ENCODE measurements at places on chromosomes 4 and X. TPM values are rescaled to one million over a fixed set of nuclear protein-coding genes. Genes with fewer than 3 reads are reported as not detected.
A peak's percentile ranks its signal among the peaks of the same experiment; 100 is the strongest.

The UGT2A1 gene
- total RNA-seq: not detected

The PCYT1B gene
- total RNA-seq: not detected

The POF1B gene
- 0.14 TPM for total RNA-seq

The TMPRSS11B gene
- not detected for total RNA-seq

- DNase-seq: no peak
These were observed 29.8 kb downstream of the SAGE1 start for GRCh38 chrX:135923353-135923752.

DNA sequence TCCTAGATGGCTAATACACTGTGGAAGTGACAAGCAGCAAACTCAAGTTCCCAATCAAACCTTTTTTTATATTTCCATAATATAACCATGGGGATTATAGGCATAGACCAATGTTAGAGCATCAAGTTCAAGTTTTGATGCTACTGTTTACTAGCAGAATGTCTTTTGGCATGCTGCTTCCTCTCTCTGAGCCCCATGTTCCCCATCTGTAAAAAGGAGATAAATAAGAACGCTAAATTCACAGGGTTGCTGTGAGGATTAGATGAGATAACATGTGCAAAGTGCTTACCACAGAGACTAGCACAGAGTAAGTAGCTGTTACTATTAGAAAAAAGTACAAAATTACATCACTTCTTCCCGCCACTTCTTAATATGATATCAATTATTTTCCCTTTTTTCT lies 18.0 kb downstream of the MBNL3 start:
- no peak for DNase-seq

GRCh38 chr4:164725066-164725465 lies 28.9 kb upstream of the SMIM31 start:
- peak; percentile 26 for DNase-seq

DNA sequence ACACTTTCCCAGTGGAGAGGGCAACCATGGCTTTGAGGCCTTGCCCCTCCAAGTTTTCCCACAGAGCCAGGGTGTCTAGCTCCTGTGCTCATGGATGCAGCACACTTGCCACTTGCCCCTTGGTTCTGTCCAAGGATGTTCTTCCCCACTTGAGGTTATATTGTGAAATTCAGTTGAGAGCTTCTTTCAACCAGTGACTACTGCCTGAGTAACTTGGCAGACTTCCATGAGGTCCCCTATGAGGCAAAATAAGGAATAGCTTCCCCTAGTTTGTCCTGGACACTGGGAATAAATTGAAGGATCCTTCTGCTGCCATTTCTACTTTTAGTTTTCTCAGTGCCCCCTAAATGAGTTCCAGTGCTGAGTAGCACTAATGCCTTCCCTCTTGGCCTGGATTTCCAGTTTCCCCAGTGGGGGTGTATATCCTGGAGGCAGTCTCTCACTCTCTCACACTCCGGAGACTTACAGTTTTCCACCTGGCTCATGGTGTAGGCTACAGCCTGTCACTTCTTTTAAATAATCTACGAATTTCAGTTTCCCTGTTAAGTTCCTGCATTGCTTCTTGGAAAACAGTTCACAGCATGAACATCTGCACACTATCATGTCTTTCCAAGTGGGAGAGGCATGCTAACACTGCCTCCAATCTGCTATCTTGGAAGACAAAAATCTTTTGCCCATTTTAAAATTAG lies 36.4 kb upstream of the ADH4 start:
- peak; percentile 63 for DNase-seq

DNA sequence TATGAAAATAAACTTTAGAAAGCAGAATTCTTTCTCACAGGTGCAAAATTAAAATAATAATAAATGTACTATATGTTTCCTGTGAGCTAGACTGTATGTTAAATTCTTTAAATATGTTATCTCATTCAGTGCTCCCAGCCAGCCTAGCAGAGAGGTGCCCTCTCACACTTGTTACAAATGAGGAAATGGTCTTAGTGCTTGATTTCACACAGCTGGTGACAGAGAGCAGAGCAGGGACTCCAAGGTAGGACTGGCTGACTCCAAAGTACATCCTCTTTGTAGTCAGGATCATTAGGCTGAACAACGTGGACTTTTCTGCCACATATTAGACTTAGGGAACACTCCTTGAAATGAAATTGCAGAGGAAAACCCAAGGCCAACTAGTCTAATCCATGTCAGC lies 72.0 kb upstream of the HHIP start:
- no peak for DNase-seq

DNA sequence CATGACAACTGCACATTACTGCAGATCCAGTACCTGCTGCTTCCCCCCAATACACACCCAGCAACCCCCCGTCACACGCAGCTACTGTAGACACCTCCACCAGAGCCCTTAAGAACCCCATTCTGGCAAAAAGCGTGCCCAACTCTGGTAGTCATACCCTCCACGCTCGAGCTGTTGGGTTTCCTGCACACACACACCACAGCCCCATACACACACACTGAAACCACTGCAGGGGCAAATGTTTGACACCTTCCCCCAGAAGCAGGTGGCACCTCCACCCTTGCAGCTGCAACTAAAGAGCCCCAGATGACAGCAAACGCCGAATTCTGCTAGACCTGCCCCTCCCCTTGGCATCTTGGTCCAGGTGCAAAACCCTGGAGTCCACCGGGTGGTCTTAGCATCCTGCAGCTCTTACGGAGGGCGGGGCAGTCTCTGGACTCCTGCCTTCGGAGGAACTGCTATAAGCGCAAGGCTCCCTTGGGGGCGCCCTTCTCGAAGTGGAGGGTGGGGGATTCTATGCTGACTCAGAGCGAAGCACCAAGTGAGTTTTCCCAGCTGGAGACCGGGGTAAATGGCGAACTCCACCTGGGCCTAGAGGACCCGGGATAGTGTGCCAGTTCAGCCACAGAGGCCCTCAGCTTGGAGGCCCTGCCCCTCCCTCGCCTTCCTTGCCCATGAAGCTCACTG lies 1.5 kb downstream of the FRMPD3 start:
- DNase-seq: no peak

GRCh38 chrX:107684956-107685385 lies 56.7 kb downstream of the PRPS1 start:
- peak; percentile 74 for DNase-seq

DNA sequence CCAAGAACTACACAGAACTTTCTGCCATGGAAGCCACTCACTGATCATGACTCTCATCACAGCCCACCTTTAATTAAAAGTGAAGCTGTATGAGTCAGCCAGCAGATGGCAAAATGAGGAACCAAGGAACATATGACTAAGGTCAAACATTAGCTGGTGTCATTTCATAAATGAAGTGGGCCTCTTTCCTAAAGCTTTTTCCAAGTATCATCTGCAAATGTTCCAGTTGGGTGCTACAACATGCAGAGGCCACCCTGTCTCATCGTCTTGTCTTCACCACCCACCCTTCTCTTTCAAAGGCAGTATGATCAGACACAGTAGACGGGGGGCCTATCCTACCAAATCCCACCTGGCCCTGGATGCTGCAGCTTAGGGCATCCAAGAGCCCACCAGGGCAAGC lies 9.2 kb upstream of the EOLA1 start:
- no peak for DNase-seq

GRCh38 chrX:11504234-11504633 lies 161.5 kb downstream of the ARHGAP6 start:
- no peak for DNase-seq

DNA sequence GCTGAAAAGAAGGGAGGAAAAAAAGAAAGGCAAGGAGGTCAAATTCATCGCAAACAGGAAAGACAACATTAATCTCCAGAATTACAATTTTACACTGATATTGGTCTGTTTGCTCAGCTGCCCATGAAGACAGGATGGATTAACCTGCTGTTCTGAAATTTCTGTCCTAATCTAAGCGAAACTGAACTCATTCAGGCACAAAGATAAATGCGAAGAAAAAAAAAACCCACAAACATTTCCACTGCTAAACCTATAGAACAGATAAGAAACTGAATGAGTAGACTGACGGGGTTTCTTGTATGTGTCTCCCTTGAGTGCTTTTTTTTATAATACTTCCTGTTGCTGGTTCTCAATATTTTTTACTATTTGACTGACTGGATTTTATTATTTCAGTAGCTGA lies 251.8 kb upstream of the FTHL17 start:
- no peak for DNase-seq

DNA sequence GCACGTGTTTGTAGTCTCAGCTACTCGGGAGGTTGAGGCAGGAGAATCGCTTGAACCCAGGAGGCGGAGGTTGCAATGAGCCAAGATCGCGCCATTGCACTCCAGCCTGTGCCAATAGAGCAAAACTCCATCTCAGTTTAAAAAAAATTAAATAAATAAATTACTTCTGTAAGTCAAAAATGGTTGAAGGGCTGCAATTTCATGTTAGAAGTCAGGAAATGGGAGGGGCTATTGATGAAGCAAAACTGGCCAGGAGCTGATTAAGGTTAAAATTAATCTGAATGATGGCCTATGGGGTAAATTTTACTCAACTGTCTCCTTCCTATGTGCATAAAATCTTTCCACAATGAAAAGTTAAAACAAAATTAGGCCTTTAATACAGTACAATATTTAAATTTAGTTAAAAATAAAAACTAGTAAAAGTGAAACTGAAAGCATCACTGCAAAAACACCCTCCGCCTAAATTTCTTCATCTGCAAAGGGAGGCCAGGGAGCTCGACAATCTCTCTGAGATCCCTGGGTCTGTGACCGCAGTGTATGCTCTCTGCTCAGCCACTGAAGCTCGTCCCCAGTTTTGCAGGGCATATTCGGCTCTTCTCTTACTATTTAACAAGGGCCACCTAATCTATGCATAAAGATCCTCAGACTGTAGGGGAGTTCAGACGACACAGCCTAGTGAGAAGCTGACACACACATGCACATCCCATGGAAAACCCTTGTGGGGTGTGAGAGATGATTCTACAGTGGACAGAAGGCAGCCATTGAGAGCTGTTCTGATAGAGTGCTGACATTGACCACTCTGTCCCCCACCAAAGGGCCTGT lies 57.2 kb downstream of the IRF2 start:
- peak; percentile 33 for DNase-seq

GRCh38 chr4:185215261-185215660 lies 5.9 kb downstream of the SNX25 start:
- no peak for DNase-seq

DNA sequence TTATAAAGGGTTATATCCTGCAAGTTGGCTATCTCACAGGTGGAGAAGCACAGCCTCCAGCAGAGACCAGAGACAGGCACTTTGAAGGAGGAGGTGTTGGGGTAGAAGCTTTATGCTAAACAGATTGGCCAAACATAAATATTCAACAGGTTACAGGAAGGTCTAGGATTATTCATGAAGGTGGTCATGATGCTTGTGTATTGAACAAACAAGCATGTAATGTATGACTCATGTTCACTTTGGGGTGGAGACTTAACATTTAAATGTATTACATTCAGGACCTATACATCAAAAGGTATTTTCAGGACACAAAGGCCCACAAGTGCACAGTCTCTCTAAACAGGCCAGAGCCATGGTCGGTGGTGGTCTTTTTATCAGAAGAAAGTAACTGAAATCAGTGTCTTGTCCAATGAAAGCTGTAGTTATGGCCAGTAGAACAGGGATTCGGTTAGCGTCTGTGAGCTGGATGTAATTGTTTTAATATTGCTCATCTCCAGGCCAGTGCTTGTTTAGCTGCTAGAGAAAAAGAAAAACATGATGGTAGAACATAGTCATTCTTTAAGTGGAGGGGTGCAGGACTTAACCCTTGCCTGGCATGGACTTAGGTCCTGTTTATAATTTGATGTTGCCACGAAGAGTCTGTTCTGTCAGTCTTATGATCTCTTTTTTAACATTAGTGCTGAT lies 555.2 kb upstream of the PCDH10 start:
- peak; percentile 26 for DNase-seq

GRCh38 chr4:113170805-113171468 lies 121.5 kb downstream of the ANK2 start:
- DNase-seq: no peak
